ENCODE measurements at places on chromosomes 7 and 10. TPM values are rescaled to one million over a fixed set of nuclear protein-coding genes. Genes with fewer than 3 reads are reported as not detected.

The BRAF gene
- total RNA-seq: 5.3 TPM

The GNG11 gene
- 39.8 TPM for total RNA-seq

The SMKR1 gene
- 10.0 TPM for total RNA-seq

The SLC39A12 gene
- not detected for total RNA-seq

The ZNF727 gene
- not detected for total RNA-seq

The TET1 gene
- total RNA-seq: 0.58 TPM

The THNSL1 gene
- total RNA-seq: 3.3 TPM

The STN1 gene
- total RNA-seq: 22.3 TPM

The CPA2 gene
- total RNA-seq: not detected

The TEX36 gene
- total RNA-seq: not detected

The MYO1G gene
- 0.13 TPM for total RNA-seq

The CYP3A4 gene
- not detected for total RNA-seq

The OR2A7 gene
- not detected for total RNA-seq

The DNAJB9 gene
- total RNA-seq: 13.0 TPM

The TBX20 gene
- total RNA-seq: 2.9 TPM

The MAGI2 gene
- 0.40 TPM for total RNA-seq

The RET gene
- total RNA-seq: 0.59 TPM

The ELOVL3 gene
- 0.38 TPM for total RNA-seq

The PLAC9 gene
- total RNA-seq: not detected

The ZNF467 gene
- 1.4 TPM for total RNA-seq

The STEAP1 gene
- total RNA-seq: 13.6 TPM

The MUC12 gene
- 16.2 TPM for total RNA-seq

The ADARB2 gene
- not detected for total RNA-seq

The PTPRE gene
- total RNA-seq: 4.0 TPM

The ZP3 gene
- 17.6 TPM for total RNA-seq

The CYP3A7 gene
- not detected for total RNA-seq

The CRHR2 gene
- not detected for total RNA-seq

The SAMD9 gene
- 5.9 TPM for total RNA-seq

The INSYN2A gene
- 1.7 TPM for total RNA-seq

The H2BK1 gene
- not detected for total RNA-seq

The RHOBTB1 gene
- 9.6 TPM for total RNA-seq

The OGDHL gene
- total RNA-seq: 0.16 TPM

The SKIDA1 gene
- total RNA-seq: 1.1 TPM

The ELFN1 gene
- 0.32 TPM for total RNA-seq

The FMC1 gene
- total RNA-seq: 33.4 TPM

The UMAD1 gene
- 9.5 TPM for total RNA-seq

The LHFPL3 gene
- total RNA-seq: not detected

The NUDCD3 gene
- 67.2 TPM for total RNA-seq

The SLC29A4 gene
- total RNA-seq: 15.9 TPM

The FAM25G gene
- total RNA-seq: not detected

The SH2D4B gene
- not detected for total RNA-seq

The GPR37 gene
- total RNA-seq: 0.45 TPM

The SPDYE8 gene
- total RNA-seq: not detected

The C10orf67 gene
- not detected for total RNA-seq

All from A549 treated with ZK216348 at 1 μM for 4 hours (cell line).